ENCODE measurements at places on chromosomes 7 and 10. TPM values are rescaled to one million over a fixed set of nuclear protein-coding genes. Genes with fewer than 3 reads are reported as not detected.

Gene ZNF3
- total RNA-seq, result 24.2 TPM

Gene CUBN
- total RNA-seq, result 0.65 TPM

Gene LEP
- not detected for total RNA-seq

Gene IDI2
- total RNA-seq, result not detected

Gene IFIT5
- total RNA-seq, result 10.2 TPM

Gene IPMK
- 8.3 TPM for total RNA-seq

Gene MOGAT3
- not detected for total RNA-seq

Gene NKX2-3
- total RNA-seq, result not detected

Gene NPTX2
- not detected for total RNA-seq

Gene RGS10
- 161 TPM for total RNA-seq

Gene BTBD16
- not detected for total RNA-seq

Gene MKX
- total RNA-seq, result 2.2 TPM

Gene PAOX
- total RNA-seq, result 13.8 TPM

Gene PTER
- total RNA-seq, result 25.7 TPM

Gene CYP2C18
- total RNA-seq, result 3.0 TPM

Gene PON1
- not detected for total RNA-seq

Gene DGKI
- total RNA-seq, result 18.2 TPM

Gene CFTR
- not detected for total RNA-seq

Gene OR2A1
- not detected for total RNA-seq

Gene ASIC3
- 15.7 TPM for total RNA-seq

Gene CDHR1
- 0.36 TPM for total RNA-seq

Gene ODAD2
- total RNA-seq, result 0.10 TPM

Gene GRM8
- total RNA-seq, result not detected

Gene PLEKHS1
- not detected for total RNA-seq

Gene MLLT10
- total RNA-seq, result 45.4 TPM

Gene WDR86
- 1.0 TPM for total RNA-seq

Gene UPP1
- 92.2 TPM for total RNA-seq

Gene CDHR3
- 0.51 TPM for total RNA-seq

Gene RNF32
- 3.1 TPM for total RNA-seq

Gene HPS1
- total RNA-seq, result 62.1 TPM

Gene CCDC136
- total RNA-seq, result 4.6 TPM

Gene C10orf62
- total RNA-seq, result not detected

Gene MBL2
- not detected for total RNA-seq

Gene CYP3A4
- total RNA-seq, result not detected

Gene TLL2
- total RNA-seq, result not detected

Gene GIMAP5
- 43.5 TPM for total RNA-seq

Gene GNGT1
- not detected for total RNA-seq

Gene SPDYE2
- total RNA-seq, result not detected

Gene ADRB1
- total RNA-seq, result not detected

Gene GNAI1
- 4.4 TPM for total RNA-seq
